ENCODE measurements at places on chromosomes 4 and X. TPM values are rescaled to one million over a fixed set of nuclear protein-coding genes. Genes with fewer than 3 reads are reported as not detected.
A peak's percentile ranks its signal among the peaks of the same experiment; 100 is the strongest.

DNA sequence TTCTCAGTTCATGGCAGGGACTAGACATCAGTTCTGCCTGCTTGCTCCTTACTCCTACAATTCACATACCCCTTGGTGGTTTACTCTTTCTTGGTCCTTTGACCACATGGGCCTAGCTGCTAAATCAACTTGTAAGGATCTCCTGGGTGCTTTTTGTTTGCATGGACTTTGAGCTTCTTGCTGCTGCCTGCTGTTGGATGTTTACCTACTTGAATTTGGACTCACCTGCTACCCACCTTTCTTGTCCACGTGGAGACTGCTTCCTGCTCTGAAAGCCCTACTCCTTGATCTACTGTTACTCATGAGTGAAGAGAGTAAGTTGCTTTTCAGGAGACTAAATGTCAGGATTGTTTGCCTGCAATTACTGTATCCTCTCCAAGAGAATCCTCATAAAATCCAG lies 15.2 kb upstream of the ARHGAP24 start:
- H3K4me1 ChIP-seq, result no peaks in the 10 kb centered on the region
- H3K36me3 ChIP-seq, result no peaks in the 10 kb centered on the region
- H3K27me3 ChIP-seq, result no peaks in the 10 kb centered on the region
- no peak overlapping the region for H3K27ac ChIP-seq
- DNase-seq, result no peak

- H3K4me1 ChIP-seq, result peaks cover 55% of the 10 kb centered on the region
- peak overlapping the region; percentile 85 for H3K27ac ChIP-seq
- H3K4me3 ChIP-seq, result no peak overlapping the region
- no peak for DNase-seq
These were observed 75.9 kb downstream of the COQ2 start for GRCh38 chr4:83208371-83209365.

DNA sequence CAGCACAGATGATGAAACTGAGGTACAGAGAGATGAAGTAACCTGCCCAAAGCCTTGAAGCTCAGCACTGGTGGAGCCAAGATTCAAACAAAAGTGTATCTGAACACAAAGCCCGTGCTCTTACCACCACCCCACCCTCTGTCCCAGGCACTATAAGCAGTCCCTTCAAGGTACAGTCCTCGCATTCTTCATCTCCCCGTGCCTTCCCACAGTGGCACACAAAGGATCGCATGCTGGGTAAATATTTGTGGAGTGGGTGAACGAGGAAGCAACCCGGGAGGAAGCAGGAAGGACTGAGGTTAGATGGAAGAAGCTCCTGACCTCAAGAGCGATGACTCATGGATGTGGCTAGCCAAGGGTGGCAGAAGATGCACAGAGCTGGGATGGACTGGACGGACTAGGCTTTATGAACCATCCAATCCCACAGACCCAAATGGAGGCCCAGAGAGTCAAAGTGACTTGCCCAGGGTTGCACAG lies 18.4 kb downstream of the IQSEC2 start:
- peaks cover 4% of the 10 kb centered on the region for H3K4me1 ChIP-seq
- no peaks in the 10 kb centered on the region for H3K27me3 ChIP-seq
- H3K4me3 ChIP-seq, result no peak overlapping the region
- no peaks in the 10 kb centered on the region for H3K36me3 ChIP-seq
- no peak overlapping the region for H3K27ac ChIP-seq

DNA sequence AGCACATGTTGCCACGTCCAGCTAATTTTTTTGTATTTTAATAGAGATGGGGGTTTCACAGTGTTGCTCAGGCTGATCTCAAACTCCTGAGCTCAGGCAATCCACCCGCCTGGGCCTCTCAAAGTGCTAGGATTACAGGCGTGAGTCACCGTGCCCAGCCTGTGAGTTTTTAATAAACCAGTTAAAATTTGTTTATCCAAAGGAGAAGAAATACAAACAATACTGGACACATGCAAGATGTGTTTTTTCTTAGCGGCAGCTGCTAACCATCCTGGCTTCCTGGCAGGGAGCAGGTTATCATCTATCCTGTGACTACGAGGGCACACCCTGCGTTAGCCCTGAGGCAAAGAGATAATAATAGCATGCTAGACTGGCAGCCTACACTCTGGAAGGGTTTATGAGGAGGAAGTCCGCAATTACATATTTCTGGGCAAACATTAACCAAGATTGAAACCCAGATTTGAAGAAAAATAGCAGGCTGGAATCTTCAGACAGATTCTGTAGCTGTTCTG lies 191.4 kb downstream of the SPRY1 start:
- H3K27ac ChIP-seq, result peak overlapping the region; percentile 46
- H3K27me3 ChIP-seq, result no peaks in the 10 kb centered on the region
- H3K4me1 ChIP-seq, result peaks cover 18% of the 10 kb centered on the region
- no peak for DNase-seq

DNA sequence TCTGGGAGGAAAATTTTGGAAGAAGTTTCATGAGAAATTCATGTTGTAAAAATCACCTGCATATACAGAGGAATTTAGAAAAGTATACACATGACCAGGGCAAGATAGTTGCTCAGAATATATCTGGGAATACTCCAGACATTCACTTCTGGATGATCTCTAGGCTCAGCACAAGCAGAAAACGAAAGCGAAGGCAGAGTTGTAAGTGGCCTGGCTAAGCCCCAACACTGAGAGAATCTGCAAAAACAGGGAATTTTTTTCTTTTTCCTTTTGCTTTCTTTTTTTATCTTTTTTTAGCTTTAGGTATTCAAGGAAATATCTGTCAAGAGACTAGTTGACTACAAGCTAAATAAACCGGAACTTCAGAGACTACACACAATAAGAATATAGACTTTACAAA lies 207.2 kb downstream of the FGF13 start:
- no peaks in the 10 kb centered on the region for H3K27me3 ChIP-seq
- no peak overlapping the region for H3K4me3 ChIP-seq
- H3K27ac ChIP-seq, result no peak overlapping the region
- H3K36me3 ChIP-seq, result no peaks in the 10 kb centered on the region

The CT45A2 gene
- not detected for total RNA-seq

GRCh38 chrX:85905851-85906250 lies 141.5 kb downstream of the CHM start:
- H3K27ac ChIP-seq, result no peak overlapping the region
- H3K4me1 ChIP-seq, result no peaks in the 10 kb centered on the region
- no peak for DNase-seq
- no peaks in the 10 kb centered on the region for H3K27me3 ChIP-seq
- no peaks in the 10 kb centered on the region for H3K36me3 ChIP-seq

Measured in esophagus squamous epithelium (tissue), 5 donors.